CD4-positive, alpha-beta T cell treated with Interleukin-15 for 4 hours (primary cell): ENCODE measurements at places on chromosomes 6 and 20.

- no peak for DNase-seq
These were observed 240.7 kb downstream of the ARID1B start for GRCh38 chr6:157017861-157018260.

DNA sequence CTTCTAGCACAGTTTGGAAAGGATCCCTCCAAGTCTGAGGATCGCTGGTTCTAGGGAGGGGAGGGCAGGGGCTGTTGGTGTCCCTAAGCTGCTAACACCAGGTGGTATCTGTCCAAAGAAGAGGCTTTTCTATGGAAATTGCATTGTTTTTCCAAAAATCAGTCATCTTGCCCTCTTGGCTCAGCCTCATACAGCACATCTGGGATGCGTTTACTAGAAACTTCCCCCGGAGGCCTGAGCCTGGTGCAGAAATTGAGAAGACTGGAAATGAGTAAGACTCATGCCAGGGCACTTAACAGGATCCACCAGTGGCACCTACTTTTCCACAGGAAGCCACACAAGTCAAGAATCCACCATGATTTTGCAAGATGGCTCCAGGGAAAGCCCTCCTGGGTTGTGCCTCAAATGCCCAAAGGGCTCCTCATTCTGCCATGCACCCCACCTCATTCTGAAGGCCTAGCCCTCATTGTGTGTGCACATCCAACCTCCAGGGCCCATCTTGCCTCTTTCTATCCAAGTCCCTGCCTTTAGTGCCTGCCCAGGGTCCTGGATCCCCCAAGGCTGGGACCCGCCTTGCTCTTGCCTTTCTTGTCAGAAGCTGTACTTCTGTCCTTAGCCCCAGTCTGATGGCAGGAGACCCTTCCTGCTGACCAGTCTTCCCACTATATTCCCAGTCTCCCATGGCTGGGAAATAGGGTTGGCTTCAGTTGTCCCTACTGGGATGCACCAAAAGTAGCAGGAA lies 97.6 kb downstream of the MRPL14 start:
- DNase-seq: no peak

- DNase-seq: no peak
These were observed 21.8 kb downstream of the HDDC2 start for GRCh38 chr6:125279961-125280360.

GRCh38 chr6:83369692-83370091 lies 61.2 kb downstream of the ME1 start:
- no peak for DNase-seq

GRCh38 chr6:167113047-167113754 lies 9.7 kb upstream of the CCR6 start:
- no peak for DNase-seq

DNA sequence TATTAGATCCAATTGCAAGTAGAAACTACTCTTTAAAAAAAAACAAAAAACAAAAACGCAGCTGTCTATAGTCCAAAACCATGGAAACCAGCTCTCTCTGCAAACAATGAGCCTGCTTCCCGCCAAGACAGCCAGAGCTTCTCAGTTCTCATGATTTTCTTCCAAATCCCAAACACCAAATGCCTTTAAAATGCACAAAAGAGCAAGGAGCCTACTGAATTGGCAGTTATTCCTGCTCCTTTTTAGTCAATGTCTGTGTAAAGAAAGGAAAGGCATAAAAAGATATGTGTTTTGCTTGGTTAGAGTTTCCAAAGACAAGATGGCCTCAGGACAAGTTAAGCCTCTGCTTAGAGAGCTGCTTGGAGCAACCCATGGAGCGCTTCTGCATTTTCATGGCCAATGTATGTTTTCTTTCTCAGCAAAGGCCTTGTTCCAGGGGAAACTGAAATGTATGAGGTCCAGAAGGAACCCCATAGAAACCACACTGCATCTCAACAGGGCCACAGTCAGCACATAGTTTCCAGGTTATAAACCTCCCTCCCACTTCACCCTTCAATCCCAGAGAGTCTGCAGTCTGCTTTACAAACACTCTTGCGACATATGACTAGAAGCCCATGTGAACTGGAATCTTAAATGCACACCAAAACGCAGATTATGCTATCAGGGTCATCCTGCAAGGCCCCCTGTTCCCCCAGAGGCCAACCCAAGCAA lies 209.3 kb upstream of the TAB2 start:
- DNase-seq: no peak

GRCh38 chr6:84515067-84515466 lies 249.3 kb downstream of the TBX18 start:
- DNase-seq: no peak

DNA sequence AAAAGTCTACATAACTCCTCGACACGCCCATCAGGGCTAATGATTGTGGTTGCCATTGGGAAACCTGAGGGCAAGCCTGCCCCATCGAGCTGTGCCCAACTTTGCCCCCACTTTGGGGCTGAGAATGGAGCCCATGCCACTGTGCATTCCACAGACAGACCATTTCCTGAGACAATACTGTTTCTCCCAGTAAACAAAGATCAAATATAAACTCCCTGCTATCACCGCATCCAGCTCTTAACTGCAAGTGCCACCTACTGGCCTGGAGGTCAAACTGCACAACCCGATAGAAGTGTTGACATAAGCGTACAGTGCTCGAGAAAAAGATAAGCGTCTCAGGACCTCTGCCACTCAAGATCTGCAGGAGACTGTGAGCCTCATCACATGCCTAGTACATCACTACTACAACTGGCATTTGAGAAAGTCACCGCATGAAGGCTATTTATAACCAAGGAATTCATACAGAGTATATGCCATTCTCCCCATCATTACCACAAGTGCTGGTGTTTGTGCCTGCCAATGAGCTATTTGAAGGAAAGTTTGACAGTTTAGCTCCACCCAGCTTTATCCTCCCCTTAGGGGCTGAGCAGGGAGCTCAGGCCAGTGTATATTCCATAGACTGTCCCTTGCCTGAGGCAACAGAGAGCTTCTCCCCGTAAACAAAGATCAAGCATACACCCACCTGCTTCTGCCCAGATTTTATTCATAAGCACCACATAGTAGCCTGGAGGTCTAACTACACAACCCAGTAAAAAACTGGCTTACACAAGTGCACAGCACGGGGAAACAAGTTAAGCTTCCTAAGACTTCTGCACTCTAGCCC lies 4.5 kb upstream of the DEFB126 start:
- no peak for DNase-seq

DNA sequence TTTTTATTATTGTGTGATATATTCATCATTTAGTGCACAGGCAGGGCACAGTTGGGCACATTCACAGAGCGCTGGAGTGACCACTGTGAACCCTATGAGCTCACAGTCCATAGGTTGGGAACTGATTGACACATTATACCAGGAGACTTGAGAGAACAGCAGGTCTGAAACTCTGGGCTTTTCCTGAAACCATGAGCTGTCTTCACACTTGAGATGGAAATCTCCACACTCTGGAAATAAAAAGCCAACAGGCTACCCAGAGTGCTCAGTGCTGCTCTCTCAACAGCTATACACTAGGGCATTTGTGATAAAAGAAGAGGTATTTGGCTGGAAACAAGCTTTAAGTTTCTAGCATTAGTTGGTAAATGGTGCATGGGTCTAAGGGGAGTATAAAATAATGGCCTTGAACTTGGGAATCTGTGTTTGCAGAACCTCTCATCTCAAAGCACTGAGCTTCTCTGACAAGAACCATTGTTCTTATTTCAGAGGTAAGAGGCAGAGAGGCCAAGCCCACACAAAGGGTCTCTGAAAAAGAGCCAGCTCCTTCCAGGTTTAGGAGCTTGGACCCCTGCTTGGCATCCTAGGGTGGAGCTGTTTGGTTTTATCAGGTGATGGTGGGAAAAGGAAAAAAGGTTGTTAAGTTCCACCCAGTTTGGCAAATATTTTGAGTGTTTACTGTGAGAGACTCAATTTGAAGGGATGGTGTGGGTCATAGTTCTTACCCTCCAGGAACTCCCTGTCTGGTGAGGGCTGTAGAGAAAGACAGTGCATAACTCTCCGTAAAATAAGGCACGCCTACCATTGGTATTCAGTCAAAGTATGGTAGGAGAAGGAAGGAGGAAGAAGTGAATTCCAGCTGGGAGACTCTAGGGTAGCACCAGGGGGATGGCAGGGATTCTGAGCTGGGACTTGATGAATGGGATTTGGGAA lies 14.5 kb downstream of the CHMP4B start:
- DNase-seq: no peak

DNA sequence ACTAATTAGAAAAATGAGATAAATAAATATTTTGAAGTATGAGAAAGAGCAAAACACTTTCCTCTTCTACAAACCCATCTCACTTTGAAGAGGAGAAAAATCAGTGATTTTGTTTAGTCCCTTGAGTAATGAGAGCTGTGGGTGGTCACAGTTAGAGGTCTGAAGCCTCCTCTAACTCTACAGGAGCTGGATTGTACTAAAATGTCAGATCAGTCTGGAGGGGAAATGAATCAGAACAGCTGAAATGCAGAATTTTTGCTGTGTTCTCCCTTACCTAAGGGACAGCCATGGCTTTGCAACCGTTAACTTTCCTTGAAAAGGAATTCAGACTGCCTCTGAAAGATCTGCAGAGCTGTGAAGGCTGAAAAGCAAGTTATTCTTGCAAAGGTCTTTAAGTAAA lies 11.4 kb upstream of the RFPL4B start:
- DNase-seq: no peak

DNA sequence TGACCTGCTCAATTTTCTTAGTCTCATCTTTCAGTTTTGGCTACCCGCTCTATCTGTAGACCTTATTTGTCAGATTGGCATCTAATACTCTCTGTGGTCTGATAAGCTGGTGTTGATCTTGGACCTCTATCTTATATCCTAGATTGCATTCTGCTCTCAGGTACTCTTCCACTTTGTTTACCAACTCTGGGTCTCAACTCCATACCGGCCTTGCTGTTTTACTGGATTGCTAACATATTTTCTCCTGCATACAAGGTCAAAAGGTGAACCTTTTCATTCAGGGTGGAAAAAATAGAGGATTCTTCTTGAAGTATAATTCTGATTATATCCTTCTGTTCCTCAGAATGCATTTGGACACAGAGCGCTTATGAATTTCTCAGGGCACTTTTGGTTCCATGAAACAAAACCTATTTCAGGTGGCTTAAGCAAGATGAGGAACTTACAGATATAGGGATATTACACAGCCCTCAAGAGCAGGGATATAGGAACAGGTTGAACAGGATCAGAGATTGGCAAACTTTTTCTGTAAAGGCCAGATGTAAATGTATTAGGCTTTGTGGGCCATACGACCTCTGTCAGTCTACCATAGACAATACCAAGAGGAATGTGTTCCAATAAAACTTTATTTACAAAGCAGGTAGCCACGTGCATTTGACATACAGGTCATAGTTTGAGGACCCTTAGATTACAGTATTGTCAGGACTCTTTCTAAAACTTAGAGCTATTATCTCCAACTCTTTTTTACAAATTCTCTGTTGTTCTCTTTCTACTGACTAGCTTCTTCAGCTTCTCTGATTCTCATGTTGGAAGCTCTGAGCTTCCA lies 2.5 kb upstream of the SH3BGRL2 start:
- DNase-seq: no peak

DNA sequence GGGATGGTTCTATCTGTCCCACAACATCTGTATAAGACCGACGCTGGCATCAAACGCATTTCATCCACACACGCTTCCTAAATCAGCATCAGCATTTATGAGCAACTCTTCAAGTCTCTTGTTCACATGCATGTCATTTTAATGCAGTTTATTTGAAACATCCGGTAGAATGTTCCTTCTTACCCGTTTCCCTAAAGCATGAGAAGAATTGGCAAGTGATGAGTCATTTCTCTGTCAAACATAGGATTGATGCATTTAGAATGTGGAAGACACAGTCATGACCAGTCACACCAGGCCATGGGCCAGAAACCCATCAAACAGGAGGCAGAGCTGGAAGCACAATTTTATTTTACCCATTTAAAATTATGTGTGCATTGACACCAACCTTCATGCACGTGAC lies 122.8 kb downstream of the UST start:
- DNase-seq: no peak

GRCh38 chr6:151963001-151963400 lies 155.5 kb downstream of the ESR1 start:
- no peak for DNase-seq

GRCh38 chr6:24919056-24919892 lies 16.5 kb downstream of the RIPOR2 start:
- no peak for DNase-seq
